Pulmonary artery endothelial cell (primary cell): ENCODE measurements at places on chromosomes 7 and 10. TPM values are rescaled to one million over a fixed set of nuclear protein-coding genes. Genes with fewer than 3 reads are reported as not detected.

FFAR4 gene
- total RNA-seq, result not detected in 2 replicates

ITIH5 gene
- not detected in 2 replicates for total RNA-seq

CDC14C gene
- total RNA-seq, result not detected in 2 replicates

EPHA1 gene
- under 0.01 and 0.07 TPM in 2 replicates for total RNA-seq

DNA sequence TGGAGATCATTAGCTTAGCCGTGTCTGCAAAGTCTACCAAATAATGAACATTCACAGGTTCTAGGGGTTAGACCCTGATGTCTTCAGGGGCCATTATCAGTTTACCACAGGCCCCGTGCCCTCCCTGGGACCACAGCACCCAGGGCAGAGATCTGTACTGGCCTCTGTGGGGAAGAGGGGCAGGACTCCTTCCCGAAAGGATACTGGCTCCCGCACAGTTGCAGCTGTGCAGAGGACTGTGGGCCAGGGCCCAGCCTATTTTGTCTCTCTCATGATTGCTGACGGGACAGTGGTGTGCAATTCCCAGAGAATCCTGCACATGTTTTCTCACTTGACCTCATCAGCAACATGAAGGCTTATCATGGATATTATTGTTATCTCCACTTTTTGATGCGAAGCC, 243.9 kb downstream of the GLRX3 start:
- no peak for DNase-seq

DNA sequence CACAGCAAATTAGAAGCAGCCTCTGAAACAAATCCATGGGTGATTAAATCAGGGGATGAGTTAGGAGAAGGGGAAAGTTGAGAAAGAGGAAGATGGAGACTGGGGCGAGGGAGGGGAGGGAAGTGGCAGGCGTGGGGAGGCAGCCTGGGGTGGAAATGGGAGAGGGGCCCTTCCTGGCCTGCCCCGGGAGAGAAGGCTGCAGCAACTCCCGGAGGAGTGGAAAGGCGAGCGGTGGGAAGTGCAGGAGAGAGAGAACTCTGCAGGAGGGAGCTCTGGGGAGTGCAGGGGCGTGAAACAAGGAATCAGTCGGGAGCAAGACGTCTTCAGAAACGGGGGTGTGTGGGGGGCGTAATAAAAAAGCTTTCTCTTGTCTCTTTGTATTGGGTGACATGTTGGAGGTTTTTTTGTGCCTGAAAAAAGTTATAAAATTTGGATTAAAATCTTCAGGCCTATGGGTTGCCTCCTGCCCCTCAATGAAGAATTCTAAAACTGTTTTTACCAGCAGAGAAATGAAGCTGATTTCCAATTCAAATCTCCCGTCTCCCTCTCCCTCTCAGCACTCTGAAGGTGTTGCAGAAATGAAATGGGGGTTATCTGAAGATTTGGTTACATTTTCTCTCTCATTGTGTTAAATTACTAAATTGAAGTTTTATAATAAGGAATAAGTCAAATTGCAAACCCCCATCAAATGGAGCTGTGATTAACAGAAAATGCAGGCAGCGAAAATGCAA, 4.7 kb upstream of the UNCX start:
- DNase-seq, result no peak

GRCh38 chr10:132562177-132562915, 24.8 kb downstream of the INPP5A start:
- no peak for DNase-seq

GRCh38 chr10:128073890-128074289, 52.3 kb downstream of the MKI67 start:
- DNase-seq, result no peak

DNA sequence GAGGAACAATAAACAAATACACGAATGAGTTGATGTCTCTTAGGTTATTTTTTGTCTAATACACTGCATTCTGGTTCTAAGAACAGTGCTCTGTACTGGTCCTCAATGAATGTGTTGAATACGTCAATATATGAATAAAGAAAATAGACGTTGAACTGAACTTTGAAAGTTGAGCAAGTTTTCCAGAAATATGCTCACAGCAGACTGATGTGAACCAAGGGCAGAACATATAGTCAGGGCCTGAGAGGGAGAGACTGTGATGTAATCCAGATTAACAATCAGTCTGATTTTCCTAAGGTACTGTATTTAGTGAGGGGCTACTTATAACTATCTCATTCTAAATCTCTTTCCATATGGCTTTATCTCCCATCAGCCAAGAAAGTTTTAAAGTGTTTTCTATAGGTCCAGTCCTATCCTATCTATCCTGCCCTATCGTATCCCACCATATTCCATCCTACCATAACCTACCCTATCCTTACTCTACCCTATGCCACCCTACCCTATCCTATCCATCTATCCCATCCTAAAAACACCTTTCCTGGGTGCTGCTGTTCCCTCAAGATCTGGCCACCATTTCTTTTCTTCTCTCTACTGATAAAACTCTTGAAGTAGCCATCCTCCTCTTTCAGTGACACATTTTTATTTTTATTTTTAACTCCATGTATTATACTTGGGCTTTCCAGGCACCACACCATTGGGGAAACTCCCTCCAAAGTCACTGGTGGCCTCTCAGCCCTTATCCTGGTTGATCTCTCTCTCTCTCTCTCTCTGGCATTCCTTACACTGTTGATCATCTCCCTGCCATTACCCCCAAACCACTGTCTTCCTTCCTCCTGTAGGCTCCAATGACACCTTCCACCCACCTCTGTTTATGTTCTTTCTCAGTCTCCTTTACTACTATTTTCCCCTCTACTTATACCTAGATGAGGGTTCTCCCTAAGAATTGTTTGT, 212.3 kb upstream of the SLC26A5 start:
- no peak for DNase-seq
